ENCODE measurements at places on chromosomes 2 and 18. TPM values are rescaled to one million over a fixed set of nuclear protein-coding genes. Genes with fewer than 3 reads are reported as not detected.

GRCh38 chr2:173028671-173029070 lies 47.0 kb upstream of the MAP3K20 start:
- no peak for DNase-seq

- peak; percentile 39 for DNase-seq
These were observed 576.4 kb upstream of the PIK3C3 start for GRCh38 chr18:41378598-41378997.

DNA sequence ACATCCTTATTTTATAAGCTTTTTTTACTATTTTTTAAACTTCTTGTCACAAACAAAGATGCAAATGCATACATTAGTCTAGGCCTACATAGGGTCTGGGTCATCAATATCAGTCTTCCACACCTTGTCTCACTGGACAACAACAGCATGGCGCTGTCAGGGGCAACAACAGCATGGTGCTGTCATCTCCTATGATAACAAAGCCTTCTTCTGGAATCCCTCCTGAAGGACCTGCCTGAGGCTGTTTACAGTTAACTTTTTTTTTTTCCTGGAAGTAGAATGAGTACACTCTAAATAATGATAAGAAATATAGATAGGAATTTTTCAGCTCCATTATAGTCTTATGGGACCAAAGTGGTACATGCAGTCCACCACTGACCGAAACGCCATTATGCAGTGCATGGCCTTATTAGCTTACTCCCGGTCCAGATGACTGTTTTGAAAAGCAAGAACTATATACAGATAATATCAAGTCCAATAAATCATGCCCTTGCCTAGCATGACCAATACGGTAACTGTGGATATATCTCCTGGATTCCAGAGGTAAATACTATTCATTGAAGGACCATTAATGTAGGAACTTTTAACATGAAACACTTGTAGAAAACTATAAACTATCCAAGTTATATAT lies 38.4 kb downstream of the TCF4 start:
- no peak for DNase-seq

GRCh38 chr2:44130441-44130840 lies 38.2 kb upstream of the PPM1B start:
- no peak for DNase-seq

DNA sequence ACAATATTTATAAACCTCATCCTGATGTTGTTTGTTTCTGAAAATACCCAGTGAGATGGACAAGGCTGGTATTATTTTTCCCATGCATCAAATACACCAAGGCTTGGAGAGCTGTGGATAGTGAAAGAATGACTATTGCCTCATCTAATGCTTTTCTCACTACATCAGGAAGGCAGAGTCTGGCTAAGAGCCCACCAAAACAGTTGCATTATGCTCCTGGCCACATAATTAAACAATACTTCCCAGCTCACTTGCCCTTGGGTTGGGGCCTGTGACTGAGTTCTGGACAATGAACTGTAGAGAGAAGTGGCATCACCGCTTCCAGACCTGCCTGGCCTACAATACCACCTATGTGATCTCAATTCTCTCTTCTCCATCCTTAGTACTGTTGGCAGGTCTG lies 46.4 kb upstream of the REEP1 start:
- peak; percentile 40 for DNase-seq

- DNase-seq, result no peak
These were observed 119.7 kb downstream of the PDCL3 start for GRCh38 chr2:100682536-100682935.

DNA sequence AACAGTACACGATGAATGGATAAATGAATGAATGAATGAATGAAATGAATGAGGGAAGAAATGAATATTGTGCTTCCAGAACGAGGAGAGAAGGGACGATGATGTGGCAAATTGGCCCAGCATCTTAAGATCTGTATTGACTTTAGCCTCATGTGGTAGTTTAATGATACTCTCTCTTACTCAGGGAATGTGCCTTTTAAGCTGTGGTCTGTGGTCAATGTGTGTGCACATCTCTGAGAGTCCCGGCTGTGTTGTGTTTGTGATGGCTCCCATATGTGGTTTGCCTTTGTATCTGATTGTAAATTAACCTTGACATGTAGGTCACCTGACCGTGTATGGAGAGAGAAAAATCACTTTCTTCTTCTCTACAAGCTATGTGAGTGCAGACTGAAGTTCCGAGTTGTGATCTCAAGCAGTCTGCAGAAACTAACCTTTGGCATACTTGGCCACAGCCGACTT lies 91.2 kb downstream of the NEDD4L start:
- DNase-seq, result peak; percentile 60

GRCh38 chr2:100887039-100887578 lies 67.2 kb downstream of the NPAS2 start:
- no peak for DNase-seq

DNA sequence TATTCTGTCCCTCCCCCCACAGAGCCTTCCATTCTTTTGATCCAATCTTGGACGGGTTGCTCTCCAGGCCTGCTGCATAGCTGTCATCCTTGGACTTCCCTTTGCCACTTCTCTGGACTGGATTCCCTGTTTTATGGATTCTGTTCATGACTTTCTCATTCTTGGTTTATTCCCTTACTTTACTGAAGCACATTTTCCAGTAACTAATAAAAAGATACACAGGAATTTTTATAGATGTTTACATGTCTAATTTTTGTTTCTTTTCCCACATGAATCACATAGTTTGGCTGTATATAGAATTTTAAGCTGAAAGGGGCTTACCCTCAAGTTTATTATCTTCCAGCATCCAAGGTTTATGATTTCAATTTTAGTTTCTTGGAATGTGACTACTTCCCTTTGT lies 37.9 kb downstream of the GDF7 start:
- no peak for DNase-seq

- no peak for DNase-seq
These were observed 286.5 kb upstream of the SLC14A2 start for GRCh38 chr18:45328811-45329210.

DNA sequence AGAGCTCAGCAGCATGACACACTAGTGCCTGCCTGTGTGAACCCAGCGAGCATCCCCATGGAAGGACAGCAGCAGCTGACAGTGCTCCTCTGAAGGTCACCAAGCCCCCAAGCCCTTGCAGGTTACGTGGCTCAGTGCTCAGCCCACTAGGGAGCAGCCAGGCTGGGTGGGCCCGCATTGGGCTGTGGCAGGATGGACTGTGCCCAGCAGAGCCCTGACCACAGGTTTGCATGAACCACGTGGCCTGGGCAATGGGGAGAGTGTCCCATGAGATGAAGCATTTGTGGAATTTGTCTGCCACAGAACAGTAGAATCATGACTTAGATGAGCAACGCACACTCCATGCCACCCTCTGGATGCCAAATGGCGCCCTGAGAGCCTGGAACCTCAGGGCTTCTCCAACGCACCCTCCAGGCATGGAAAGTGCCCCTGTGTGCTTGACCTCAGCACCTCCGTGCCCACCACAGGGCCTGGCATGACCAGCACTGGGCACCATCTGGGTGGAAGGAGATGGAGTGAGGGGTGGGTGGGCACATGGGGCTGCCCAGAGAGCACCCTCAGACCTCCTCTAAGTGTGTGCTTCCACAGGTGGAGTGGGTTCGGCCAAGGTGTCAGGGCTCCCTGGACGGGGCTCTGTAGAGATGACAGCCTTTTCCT lies 216.1 kb upstream of the RAB6C start:
- DNase-seq, result no peak

GRCh38 chr2:166170356-166170755 lies 42.5 kb upstream of the SCN1A start:
- peak; percentile 55 for DNase-seq

DNA sequence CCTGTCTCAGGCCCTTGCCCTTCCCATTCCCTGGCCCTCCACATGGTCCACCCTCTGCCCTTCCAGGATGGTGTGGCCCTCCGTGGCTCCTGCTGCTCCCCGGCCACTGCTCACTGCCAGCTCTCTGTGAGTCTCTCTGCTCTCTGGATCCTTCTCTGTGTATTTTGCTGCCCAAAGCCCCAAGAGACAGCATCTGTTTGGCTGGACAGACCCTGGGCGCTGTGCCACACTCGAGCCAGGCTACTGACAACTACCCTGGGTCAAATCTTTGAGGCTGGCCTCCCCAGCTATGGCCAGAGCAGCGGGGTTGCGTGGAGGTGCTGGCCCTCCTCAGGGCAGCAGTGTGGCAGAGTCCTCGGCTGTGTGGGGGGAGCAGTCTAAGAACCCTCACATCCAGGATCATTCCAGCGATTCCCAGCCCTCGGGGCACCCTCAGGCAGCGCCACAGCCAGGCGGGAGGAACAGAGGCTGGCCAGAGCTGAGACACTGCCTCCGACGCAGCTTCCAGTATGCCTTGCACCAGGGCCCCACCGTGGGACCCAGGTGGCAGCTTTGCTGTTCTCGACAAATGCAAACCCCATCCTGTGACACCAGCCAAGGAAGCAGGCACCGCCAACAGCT lies 139.4 kb upstream of the GLI2 start:
- DNase-seq, result no peak

DNA sequence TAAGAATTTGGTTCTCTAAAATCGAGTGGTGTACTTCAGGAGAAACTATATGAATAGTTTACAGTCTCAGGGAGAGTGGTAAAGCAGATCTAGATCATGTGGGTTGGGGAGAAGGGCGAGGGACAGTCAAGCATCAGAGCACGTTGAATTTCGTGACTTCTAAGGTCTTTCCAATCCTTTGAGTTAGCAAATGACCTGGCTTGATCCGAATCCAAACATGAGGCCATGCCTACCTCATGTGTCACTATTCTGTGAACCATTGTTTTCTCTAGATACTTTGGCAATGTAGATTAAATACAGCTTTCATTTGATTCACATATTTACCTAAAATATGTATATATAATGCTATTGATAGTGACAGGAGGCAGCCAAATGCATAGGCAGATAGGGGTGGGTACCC lies 674.9 kb downstream of the NYAP2 start:
- DNase-seq, result no peak

- no peak for DNase-seq
These were observed 43.8 kb downstream of the MPHOSPH10 start for GRCh38 chr2:71174207-71174606.

DNA sequence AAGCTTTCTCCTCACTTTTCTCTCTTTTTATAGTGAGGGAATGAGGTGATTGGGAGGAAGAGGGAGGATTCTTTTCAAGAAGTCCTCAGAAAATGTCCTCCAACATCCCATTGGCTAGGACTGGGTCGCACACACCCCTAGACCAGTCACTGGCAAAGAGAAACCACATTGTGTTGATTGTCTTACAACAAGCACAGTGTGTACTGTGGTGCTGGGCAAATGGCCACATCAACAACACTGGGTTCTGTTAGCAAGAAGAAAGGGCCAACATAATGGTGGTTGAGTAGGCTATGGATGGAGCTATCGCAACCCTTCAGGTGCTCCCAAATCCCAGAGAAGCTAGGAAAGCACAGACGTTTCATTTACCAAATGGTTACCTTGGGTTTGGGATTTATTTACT lies 18.7 kb upstream of the PTPN4 start:
- DNase-seq, result no peak

- no peak for DNase-seq
These were observed 661.1 kb upstream of the ZNF804A start for GRCh38 chr2:183937220-183937619.

DNA sequence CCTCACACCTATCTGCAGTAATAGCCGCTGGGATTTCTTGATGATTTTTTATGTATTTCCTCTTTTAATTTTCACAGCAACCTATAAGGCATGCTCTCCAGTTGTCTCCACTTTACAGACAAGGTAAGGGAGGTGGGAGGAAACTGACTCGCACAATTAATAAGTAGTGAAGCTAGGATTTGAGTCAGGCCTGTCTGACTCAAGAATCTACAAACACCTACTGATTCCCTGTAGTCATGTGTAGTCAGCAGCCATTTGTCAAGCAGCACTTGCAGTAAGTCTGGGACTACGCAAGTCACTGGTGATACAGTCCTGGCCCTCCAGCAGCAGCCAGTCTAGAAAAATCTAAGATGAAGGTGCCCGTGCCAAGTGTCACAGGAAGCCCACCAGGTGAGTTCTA lies 193.6 kb upstream of the PKDCC start:
- DNase-seq, result peak; percentile 26

DNA sequence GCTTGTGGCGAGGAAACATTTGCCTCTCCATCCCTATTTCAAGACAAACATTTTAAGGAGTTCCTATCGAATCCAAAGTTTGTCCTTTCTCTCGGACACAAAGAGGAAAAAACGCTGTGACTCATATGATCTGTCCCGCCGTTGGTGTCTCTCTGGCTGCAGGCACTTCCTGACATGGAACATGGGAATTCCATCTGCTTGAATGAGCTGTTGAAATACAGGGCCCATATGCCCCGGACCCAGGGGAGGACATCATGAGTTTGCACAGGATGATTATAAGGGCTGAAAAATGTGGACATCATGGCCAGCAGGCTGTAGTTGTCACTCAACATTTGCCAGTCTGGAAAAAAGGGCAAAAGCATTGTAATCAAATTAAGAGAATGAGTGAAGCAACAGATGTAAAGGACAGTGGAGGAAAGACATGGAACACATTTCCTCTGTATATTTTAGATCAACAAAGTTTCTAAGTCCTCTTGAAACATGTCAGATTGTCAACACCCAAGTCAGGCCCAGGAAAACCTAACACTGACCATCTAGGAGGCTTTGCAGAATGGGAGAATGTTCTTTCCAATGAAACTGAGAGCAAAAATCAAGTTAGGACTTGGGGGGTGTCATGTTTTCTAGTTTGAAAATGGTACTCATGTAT lies 103.2 kb upstream of the SMIM21 start:
- no peak for DNase-seq

- no peak for DNase-seq
These were observed 17.5 kb downstream of the NCAPH start for GRCh38 chr2:96353032-96353561.

DNA sequence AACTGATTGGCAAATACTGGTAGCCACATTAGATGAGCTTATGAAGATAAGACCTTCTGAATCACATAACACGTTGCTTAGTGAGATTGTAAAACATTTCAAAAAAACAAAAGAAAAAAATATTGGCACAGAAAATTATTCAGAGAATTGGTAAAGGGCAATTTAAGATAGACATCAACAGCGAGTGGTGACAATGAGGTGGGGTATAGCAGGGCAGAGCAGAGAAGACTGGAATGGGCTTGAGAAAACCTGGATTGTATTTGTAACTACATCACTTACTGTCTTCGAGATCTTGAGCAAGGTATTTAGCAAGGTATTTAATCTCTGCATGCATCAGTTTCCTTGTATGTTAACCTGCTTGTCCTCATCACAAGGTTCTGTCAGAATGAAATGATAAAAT lies 313.0 kb upstream of the MEIS1 start:
- no peak for DNase-seq

The RGPD3 gene
- total RNA-seq, result not detected

The MARCHF4 gene
- total RNA-seq, result under 0.01 TPM

The TACR1 gene
- total RNA-seq, result not detected

The PCARE gene
- not detected for total RNA-seq

The IL1B gene
- 5.0 TPM for total RNA-seq

The ALPP gene
- total RNA-seq, result not detected

The MAP3K19 gene
- total RNA-seq, result not detected

The RBKS gene
- total RNA-seq, result 3.8 TPM

The ZSWIM2 gene
- total RNA-seq, result not detected

The NEURL3 gene
- total RNA-seq, result not detected

The FOXI3 gene
- 1.5 TPM for total RNA-seq

The AMER3 gene
- total RNA-seq, result not detected
